ENCODE measurements at places on chromosomes 2 and 18.

DNA sequence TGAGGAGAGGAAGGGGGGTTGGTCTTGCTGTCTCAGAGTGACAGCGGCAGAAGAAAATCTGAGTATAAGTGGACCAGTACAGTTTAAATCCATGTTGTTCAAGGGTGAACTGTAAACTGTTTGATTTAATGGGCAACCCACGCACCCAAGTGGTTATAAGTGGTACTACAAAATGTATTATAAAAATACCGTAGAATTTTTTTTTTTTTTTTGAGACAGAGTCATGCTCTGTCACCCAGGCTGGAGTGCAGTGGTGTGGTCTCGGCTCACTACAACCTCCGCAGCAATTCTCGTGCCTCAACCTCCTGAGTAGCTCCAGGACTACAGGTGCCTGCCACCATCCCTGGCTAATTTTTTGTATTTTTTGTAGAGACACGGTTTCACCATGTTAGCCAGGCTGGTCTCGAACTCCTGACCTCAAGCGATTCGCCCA is 2.1 kb upstream of the CHCHD5 start:
- DNase-seq: no peak

DNA sequence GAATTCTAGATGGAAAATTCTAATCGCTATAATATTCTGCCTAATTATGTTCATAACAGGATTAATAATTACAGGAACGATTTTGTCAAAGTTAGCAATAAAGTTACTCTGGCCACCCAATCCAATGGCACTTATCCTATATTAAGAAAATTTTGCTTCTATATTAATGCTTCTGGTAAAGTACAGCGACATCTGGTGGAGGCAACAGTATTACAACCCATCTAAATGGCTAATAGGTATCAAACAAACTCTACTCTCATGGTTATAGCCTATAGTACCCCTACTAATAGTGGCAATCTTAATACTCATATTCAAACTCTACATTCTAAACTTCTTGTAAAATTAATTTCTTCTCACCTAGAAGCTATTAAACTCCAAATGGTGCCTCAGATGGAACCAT is 1084.7 kb upstream of the LRRTM1 start:
- no peak for DNase-seq

DNA sequence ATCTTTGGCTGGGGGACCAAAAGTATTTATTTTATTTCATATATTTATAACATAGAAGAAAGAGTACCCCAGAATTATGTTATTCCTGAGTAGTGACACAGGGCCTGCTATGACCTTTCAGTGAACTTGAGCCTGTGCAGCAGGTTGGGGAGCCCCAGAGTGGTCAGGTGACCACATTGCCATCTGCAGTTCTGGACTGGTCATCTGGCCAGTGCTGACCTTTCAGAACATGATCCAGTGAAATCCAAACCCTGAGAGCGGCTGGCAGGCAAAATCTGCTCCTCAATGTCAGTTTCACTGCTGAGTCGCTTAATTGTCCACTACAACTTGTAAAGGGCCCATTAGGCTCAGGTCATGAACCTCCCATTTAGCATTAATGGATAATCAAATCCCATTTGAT is 336.7 kb upstream of the KCNH7 start:
- no peak for DNase-seq

DNA sequence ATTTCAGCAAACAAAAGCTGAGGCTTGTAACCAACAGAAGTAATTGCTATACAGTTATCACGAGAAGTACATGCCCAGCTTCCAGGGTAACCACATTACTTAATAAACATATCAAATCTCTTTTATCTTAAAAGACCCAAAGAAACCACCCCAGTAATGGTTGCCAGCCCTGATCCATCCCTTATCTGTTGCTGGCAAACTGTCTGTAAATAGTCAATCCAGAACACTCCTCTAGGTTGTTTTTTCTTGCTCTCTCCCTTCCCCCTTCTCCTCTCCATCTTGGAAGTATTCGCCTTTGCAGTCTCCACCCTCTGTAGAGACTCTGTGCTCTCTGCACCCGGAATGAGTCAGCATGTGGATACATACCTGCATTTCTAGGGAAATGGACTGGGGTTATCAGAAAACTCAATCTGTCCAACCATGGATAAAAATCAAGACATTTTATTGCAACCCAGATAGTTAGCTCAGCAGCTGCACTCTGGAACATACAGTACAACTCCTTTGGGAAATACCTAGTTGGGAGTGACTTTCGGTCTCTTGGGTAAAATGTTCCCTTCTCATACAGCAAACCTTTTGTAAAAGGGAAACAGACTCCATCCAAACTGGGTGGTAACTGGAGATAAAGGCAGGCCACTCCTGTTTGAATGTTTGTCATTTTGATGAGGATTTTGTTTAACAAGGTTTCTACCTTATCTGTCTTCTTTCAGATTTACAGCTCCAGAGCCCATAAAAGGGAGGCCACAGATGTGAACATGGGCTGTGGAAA is 123.5 kb upstream of the FOSL2 start:
- DNase-seq: no peak

DNA sequence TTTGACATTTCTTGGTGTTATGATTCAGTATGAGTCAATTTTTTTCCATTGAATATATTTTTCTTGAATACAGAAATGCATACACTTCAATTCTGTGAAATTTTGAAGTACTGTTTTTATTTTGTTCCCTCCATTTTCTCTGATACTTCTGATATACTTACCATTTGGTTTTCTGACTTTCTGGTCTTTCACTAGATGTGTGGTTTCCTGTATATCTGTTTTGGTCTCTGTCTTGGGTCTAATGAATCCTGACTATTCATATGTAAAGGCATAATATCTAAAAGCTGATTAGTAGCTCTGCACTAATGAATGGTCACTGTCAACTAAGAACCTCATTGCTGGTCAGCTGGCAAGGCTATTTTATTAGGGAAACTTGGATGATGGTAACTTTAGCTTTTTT is 345.6 kb downstream of the GRB14 start:
- DNase-seq: no peak

- DNase-seq: no peak
These were observed 220.2 kb downstream of the SRBD1 start for GRCh38 chr2:45390861-45391260.
